ENCODE measurements at places on chromosomes 2 and 18.

DNA sequence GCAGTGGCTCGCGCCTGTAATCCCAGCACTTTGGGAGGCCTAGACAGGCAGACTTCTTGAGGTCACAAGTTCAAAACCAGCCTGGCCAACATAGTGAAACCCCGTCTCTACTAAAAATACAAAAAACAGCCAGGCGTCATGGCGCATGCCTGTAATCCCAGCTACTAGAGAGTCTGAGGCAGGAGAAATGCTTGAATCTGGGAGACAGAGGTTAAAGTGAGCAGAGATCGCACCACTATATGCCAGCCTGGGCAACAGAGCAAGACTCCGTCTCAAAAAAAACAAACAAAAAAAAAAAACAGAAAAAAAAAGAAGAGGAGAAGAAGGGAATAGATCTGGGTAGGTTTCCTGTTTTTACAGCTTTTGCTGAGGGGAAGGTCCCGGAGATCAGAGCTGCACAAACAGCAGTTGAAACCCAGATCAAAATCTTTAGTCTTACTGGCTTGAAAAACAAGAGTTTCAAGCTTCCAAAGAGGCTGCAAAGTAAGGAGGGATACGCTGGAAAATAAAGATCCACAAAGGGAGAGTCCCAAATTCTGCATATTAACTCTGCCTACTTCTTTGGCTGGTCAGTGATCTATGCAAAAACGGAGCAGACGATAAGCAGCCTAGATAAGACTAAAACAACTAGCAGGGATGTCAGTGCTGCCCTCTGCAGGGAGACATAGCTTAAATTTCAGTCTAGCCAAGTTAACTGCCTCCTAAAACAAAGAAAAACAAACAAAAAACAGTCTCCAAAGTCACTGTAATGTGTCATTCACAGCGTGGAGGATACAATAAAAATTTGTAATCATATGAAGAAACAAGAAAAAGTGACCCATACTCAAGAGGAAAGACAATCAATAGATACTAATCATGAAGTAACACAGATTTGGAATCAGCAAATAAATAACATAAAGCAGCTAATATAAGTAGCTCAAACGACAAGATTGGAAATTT lies 74.1 kb downstream of the TLK1 start:
- no peak overlapping the region for H3K4me3 ChIP-seq
- no peaks in the 10 kb centered on the region for H3K4me1 ChIP-seq
- H3K27ac ChIP-seq = no peak overlapping the region
- peak; percentile 46 for DNase-seq
- H3K27me3 ChIP-seq = no peaks in the 10 kb centered on the region

GRCh38 chr2:1964659-1965058 lies 220.3 kb upstream of the PXDN start:
- H3K27me3 ChIP-seq = no peaks in the 10 kb centered on the region
- DNase-seq = no peak
- H3K4me3 ChIP-seq = no peak overlapping the region
- no peaks in the 10 kb centered on the region for H3K36me3 ChIP-seq
- H3K4me1 ChIP-seq = no peaks in the 10 kb centered on the region
- H3K27ac ChIP-seq = no peak overlapping the region

GRCh38 chr2:158893026-158893425 lies 75.4 kb upstream of the TANC1 start:
- DNase-seq = no peak
- H3K27ac ChIP-seq = no peak overlapping the region
- H3K4me3 ChIP-seq = no peak overlapping the region
- no peaks in the 10 kb centered on the region for H3K27me3 ChIP-seq
- H3K4me1 ChIP-seq = no peaks in the 10 kb centered on the region
- no peaks in the 10 kb centered on the region for H3K36me3 ChIP-seq

- no peak for DNase-seq
- H3K4me3 ChIP-seq = no peak overlapping the region
- no peak overlapping the region for H3K27ac ChIP-seq
- H3K36me3 ChIP-seq = no peaks in the 10 kb centered on the region
- no peaks in the 10 kb centered on the region for H3K4me1 ChIP-seq
Observed at GRCh38 chr2:211187602-211188001, 631.2 kb downstream of the CPS1 start.

DNA sequence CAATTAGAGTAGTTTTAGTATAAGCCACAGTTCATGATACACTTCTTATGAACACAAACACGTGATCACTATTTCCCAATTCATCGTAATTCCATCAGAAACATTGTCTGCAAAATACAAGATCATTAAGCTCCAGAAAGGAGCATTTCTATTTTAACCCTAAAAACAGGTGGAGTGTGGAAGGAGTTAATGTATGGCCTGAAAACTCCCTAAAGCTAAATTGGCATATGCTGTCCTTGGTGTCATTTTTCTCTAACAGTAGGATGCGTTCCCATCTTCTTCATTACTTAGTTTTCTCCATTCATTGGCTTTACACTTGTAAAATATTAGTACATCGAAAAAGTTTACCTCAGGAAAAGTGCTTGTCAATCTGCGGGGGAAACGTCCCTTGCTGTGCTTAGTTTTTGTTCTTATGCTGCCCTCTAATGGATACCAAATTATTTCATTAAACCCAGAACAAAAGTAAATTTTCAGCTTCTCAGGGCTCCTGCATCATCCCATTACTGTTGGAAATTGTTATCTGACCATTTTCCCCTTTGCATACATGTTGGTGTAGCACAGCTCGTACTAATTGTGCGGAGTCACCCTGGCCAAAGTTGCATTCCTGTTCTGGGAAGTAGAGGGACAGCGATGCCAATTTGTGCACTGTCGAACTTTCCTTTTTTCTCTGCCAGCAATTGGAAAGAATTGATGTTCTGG lies 153.4 kb downstream of the GPD2 start:
- no peaks in the 10 kb centered on the region for H3K36me3 ChIP-seq
- H3K27ac ChIP-seq = no peak overlapping the region
- no peak overlapping the region for H3K4me3 ChIP-seq
- no peaks in the 10 kb centered on the region for H3K27me3 ChIP-seq
- peak; percentile 15 for DNase-seq

GRCh38 chr2:43387092-43388062 lies 161.0 kb upstream of the ZFP36L2 start:
- H3K36me3 ChIP-seq = no peaks in the 10 kb centered on the region
- H3K4me3 ChIP-seq = no peak overlapping the region
- peaks cover 7% of the 10 kb centered on the region for H3K4me1 ChIP-seq
- DNase-seq = no peak
- 0 out of 2 replicates have a peak overlapping the region, but pooled peaks have one; percentile 6 for H3K27ac ChIP-seq

DNA sequence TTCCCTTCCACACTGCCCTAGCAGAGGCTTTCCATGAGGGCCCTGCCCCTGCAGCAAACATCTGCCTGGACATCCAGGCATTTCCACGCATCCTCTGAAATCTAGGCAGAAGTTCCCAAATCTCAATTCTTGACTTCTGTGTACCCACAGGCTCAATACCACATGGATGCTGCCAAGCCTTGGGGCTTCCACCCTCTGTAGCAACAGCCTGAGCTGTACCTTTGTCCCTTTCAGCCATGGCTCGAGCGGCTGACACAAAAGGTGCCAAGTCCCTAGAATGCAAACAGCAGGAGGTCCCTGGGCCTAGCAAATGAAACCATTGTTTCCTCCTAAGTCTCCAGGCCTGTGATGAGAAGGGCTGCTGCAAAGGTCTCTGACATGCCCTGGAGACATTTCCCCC lies 744.5 kb upstream of the LINC00305 start:
- H3K4me1 ChIP-seq = no peaks in the 10 kb centered on the region
- H3K27ac ChIP-seq = no peak overlapping the region
- no peak for DNase-seq
- H3K27me3 ChIP-seq = no peaks in the 10 kb centered on the region
- no peak overlapping the region for H3K4me3 ChIP-seq

DNA sequence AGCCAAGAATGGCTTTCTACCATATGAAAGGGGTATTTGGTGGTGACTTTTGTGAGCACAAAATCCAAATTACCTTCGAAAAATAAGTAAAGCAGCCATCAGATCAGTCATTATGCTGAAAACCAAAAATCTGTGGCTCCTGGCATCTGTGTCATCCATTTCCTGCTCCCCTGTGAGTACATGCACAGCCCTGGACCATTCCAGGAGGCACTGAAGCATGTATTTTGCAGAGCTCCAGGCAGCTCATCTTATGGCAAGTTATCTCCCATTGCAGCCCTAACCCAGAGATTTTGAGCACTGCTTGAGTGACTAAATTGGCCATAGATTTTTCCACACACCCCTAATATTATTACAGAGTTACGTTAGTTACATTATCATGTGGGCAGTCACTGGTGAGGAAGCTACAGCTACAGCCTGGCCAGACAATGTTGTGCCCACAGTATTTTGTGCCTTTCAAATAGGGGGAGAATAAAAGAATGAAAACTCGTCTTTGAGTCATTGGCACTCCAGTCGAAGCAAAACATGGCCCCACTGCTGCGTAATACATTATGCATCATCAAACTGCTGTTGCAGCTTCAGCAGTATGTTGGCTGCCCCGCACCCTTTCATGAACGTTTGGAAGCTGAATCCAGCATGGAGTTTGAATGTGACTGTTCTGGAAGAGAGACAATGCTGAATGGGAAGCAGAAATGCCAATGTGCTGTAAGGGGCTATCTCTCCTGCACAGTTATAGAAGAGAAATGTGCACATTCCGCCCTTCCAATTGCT lies 702.2 kb downstream of the RNF144A start:
- no peak overlapping the region for H3K4me3 ChIP-seq
- H3K27ac ChIP-seq = no peak overlapping the region
- no peaks in the 10 kb centered on the region for H3K36me3 ChIP-seq

DNA sequence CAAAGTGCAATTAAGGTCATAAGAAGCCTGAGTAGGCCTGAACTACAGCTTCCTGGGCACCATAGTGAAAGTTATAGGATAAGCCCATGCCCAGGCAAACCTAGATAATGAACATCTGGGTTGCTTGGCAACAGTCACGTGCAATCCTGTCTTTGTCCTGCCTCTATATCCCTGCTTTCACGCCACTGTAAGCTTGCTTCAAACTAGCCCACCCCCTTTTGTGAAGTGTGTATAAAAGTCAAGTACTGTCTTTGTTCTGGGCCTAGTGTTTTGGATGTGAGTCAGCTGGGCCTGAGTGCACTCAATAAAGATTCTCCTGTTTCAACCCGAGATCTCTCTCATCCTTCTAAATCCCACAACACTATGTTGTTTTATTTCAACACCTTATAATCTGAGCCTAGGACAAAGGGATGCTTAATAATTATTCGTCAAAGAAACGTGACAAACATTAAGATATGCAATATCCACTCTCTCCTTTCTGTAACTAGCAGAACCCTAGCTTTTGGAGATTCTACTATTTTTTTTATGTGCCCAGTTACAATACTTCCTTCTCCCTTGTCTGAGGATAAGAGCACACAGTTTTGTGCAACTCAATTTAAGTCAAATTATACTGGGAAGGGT lies 927.8 kb downstream of the SUCLG1 start:
- no peak for DNase-seq
- no peak overlapping the region for H3K4me3 ChIP-seq

GRCh38 chr18:44796429-44797428 lies 116.0 kb downstream of the SETBP1 start:
- H3K36me3 ChIP-seq = no peaks in the 10 kb centered on the region
- no peaks in the 10 kb centered on the region for H3K27me3 ChIP-seq
- H3K4me1 ChIP-seq = peaks cover 15% of the 10 kb centered on the region
- H3K27ac ChIP-seq = no peak overlapping the region

- no peaks in the 10 kb centered on the region for H3K27me3 ChIP-seq
- no peak for DNase-seq
- H3K4me1 ChIP-seq = peaks cover 3% of the 10 kb centered on the region
- no peaks in the 10 kb centered on the region for H3K36me3 ChIP-seq
- no peak overlapping the region for H3K4me3 ChIP-seq
- no peak overlapping the region for H3K27ac ChIP-seq
Observed at GRCh38 chr2:142871396-142871795, 6.1 kb upstream of the KYNU start.
